ENCODE measurements at places on chromosomes 16 and 17.

- DNase-seq = no peak
These were observed 57.6 kb downstream of the KSR1 start for GRCh38 chr17:27513849-27514248.

GRCh38 chr16:12341423-12341822 lies 364.9 kb downstream of the SNX29 start:
- DNase-seq = no peak

DNA sequence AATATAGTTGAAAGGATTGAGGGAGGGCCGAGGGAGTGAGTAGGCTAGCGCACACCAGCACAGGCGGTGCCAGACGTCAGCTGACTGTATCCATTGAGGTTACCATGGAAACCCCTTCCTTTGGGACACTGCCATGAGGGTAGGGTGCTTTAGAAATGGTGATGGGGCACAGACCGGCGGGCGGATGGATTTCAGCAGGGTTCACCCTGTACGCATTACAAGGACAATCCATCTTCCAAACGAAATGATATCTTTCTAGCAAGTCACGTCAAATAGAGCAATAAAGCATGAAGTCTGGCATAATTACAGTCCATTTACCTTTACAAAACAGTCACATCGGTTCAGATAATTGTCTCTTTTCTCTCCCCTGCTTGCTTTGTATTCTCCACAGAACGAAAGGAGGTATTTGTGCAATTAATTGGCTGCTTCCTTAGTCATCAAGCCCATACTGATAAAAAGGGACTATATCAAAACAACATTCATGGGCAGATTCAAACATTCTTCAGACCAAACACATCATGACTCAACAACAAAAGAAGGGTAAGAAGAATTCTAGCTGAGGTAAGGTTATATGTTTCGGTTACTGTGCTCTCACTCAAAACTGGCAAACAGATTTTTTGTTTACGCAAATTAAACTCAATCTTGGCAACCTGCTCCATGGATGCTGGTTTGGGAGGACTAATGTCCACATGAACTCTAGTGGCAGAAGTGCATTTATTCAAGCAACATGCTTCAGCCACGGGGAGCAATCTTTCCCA lies 140.6 kb downstream of the CDK5R1 start:
- DNase-seq = no peak

- no peak for DNase-seq
These were observed 1.4 kb downstream of the ZNF668 start for GRCh38 chr16:31072540-31073141.

GRCh38 chr17:79685121-79685520 lies 45.6 kb upstream of the ENPP7 start:
- DNase-seq = no peak

DNA sequence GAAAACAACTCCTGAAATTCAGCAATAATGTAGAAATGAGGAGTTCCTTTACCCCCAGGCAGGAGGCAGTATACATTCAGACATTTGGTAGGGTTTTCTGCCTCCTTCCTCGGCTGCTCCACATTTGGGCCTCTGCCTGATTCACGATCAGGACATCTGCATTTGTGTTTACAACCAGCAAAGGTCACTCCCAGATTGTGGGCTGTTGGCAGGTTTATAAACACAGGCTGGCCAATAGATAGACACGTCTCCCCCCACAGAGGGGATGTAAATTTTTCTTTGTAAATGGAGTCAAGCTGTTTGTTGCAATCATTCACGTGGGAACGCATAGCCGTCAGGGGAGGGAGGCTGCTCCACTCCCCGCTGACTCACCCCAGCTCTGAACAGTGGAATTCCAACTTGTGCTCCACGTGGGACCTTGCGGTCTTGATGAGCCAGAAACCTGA lies 252.1 kb upstream of the N4BP1 start:
- no peak for DNase-seq

- DNase-seq = no peak
These were observed 13.9 kb downstream of the TSPOAP1 start for GRCh38 chr17:58314706-58315015.

- DNase-seq = no peak
These were observed 6.9 kb upstream of the BPTF start for GRCh38 chr17:67818110-67819002.

- no peak for DNase-seq
These were observed 4.9 kb upstream of the SOX9 start for GRCh38 chr17:72115781-72116525.

- no peak for DNase-seq
These were observed 3.0 kb upstream of the TMEM204 start for GRCh38 chr16:1530349-1530882.

DNA sequence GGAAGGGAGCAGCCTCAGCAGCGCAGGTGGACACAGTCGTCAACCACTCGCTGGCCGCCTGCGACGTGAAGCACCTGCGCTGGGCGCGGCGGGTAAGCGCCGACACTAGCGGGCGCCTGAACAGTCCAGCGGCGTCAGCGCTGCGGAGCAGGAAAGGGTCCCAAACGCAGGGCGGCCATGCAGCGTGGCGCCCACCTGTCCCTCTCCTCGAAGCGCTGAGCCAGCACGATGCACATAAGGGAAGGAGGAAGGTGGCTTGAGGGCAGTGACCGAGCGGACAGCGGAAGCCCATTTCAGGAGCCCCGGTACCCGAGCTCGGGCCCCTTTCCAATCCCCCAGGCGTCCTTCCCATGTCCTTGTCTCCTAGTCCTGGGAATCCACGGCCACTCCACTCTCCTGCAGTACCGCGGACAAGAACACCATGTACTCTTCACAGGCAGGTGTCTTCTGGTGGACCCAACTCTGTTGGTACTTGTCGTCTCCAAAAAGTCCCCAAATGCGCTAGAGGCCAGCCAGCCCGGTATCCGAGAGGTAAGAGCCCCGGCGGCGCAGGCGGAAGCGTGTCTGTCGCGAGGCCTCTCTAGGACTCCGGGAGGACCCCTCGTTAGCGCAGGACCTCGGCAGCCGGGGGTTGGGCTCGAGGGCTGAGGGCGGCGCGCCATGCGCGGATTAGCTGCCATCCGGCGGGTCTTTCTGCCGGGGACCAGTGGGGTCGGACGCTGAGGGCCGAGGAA lies 14.4 kb downstream of the ZNF232 start:
- no peak for DNase-seq

DNA sequence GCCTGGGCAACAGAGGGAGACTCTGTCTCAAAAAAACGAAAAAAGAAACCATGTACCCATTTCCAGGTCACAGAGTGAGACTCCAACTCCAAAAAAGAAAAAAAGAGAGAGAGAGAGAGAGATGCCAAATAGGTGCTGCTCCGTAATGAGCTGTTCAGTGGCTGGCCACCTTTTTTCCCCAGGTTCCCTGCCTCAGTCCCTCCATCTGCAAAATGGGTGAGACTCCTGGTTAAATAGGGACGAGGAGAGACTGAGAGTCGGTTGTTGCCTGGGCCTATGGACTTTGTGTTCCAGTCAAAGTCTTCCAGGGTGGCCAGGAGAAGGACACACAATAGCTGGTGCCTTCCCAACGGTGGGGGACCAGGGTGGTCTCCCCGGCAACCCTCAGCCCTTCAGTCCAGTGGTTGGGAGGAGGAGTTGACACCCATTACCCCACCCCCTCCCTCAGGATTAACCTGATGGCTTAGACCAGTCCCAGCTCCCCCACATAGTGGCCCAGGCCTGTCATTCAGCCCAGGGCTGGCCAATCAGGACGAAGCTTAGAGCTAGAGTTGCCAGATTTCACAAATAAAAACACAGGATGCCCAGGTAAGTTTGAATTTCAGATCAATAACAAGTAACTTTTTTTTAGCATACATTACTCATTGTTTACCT lies 258.2 kb downstream of the PARN start:
- no peak for DNase-seq

- DNase-seq = no peak
These were observed 70.6 kb downstream of the CYB5B start for GRCh38 chr16:69494991-69495392.

- no peak for DNase-seq
These were observed 2.0 kb downstream of the NPTX1 start for GRCh38 chr17:80474231-80474960.

GRCh38 chr17:43927060-43927864 lies 15.0 kb downstream of the PPY start:
- DNase-seq = no peak

GRCh38 chr16:22813948-22814710 lies at the start of gene HS3ST2:
Gene HS3ST2 (plus strand): TSS chr16:22814162. CDS start chr16:22814611, 449 bp downstream.
- DNase-seq = no peak

GRCh38 chr17:37770631-37771518 lies 26.0 kb upstream of the HNF1B start:
- no peak for DNase-seq

GRCh38 chr16:67013823-67014633 lies 14.9 kb upstream of the CBFB start:
- no peak for DNase-seq

- no peak for DNase-seq
These were observed 1.5 kb upstream of the NTN3 start for GRCh38 chr16:2469399-2470233.

DNA sequence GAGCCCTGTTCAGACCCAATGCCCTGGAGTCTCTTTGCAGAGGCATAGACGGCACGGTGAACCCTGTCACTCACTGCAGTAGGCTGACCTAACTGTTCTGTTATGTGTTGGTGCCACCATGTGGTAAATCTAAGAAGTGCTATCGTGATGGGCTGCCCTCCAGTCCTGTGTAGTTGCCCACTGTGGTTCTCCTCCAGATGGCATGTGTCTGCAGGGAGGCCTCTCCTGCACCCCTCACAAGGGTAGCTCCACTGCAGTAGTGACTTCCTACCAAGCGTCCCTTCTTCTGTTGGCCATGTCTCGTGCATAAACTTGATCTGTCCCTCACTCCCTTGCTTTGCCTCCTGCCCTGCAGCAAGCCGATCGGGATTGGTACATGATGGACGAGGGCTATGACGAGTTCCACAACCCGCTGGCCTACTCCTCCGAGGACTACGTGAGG lies 5.8 kb downstream of the DHX38 start:
- DNase-seq = no peak

DNA sequence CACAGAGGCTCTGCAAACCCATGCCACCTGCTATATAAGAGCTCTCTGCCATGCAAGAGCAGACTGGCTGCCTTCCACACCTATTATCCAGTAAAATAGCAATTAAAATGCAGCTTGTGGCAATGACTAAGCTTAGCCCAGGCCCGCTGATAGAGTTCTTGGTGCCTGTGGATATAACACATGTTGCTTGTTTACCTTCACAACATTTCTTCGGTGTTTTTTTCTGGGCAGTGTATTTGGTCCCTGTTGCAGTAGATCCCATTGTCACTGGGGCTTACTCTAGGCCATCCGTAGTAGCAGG lies 63.5 kb downstream of the SPECC1 start:
- DNase-seq = no peak

GRCh38 chr16:66224626-66225025 lies 141.9 kb upstream of the CDH5 start:
- DNase-seq = no peak

GRCh38 chr16:68473358-68474070 lies 25.2 kb upstream of the SMPD3 start:
- DNase-seq = no peak

DNA sequence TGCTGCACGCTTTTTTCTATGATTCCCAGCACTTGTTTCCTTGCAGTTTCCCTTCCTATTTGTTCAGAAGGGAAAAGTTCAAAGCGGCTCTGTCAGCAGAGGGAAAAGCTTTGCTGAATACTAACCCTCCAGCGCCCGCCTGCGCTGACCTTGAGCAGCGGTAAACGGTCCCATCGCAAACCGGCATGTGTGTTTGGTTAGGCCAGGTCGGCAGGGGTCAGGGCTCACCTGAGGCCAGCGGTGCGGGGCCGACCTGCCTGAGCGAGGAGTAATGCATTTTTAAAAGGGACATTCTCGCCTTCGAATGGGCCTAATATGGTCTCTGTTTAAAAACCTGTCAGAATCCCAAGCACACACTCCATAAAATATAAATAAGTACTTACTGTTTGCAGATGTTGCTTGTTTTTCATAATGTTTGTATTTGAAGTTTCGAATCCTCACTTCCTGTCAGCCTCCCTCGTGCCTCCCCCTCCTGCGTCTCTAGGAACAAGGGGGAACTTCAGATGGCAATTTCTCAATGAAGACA lies 110.1 kb downstream of the IRX3 start:
- DNase-seq = no peak

DNA sequence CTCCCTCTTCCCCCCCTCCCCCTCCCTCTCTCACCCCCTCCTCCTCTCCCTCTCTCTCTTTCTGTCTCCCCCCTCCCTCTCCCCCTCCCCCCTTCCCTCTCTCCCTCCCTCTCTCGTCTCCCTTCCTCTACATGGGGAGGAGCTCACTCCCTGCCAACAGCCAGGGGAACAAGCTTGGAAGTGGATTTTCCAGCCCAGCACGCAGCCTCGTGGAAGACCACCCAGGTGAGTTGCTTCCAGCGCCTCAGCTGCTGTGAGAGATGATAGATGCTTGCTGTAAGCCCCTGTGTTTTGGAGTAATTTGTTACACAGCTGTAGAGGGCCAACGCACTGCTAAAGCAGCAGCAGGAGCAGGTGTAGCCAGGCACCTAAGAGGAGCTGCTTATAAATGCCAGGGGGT lies 20.8 kb downstream of the ACTG1 start:
- DNase-seq = no peak

DNA sequence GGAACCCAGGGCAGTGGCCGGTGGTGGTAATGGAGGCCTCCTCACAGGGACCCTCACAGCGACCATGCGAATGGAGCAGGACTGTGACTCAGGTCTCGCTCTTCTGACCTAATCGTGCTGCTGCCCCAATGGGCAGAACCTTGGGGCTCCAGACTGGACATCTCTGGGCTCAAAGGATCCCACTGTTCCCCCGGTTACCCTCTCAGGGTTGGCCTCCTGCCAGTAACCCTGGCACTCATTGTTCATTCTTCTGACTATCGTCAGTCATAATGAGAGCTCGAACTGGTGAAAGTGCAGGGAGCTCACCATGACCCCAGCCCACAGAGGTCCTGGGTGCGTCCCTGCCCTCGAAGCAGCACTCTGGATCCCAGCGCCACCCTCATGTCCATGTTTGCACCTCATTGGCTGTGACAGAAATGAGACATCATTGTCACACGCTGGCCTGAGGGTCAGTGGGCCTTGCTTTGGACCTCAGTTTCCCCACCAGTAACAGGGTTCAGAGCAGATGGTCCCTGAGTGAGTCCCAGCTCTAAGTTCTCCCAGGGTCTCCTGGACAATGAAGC lies 4.0 kb upstream of the NPRL3 start:
- no peak for DNase-seq

- DNase-seq = no peak
These were observed 31.7 kb downstream of the TLE7 start for GRCh38 chr16:71410146-71410545.

DNA sequence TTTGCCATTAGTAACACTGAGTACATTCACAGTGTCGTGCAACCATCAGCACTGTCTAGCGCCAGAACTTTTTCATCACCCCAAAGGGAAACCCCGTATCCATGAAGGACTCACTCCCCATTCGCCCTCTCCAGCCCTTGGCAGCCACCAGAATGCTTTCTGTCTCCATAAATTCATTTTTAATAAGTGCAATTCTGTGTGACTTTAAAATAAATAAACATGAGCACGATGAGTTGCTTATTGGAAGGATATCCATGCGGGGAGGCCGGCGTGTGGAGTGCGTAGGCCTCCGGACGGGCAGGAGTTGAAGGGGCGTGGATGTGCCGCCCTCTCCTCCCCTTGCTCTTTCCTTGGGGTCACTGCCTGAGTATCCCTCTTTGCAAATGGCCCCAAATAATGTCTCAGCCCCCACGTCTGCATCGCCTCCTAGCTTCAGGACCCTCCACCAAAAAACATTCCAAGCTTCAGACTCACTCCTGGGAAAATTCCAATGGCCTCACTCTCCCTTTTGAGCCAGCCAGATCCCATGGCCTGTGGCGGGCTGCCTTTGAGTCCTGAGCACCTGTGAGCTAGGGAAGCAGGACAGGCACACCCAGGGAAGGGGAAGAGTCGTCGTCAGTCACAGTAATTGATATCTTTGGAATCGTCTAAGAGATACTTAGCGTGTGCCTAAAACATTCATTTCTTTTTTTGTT lies 306.3 kb downstream of the SEC14L1 start:
- DNase-seq = no peak
